ENCODE measurements at places on chromosomes 13 and 19.

GRCh38 chr19:45601115-45601514 lies 897 bp downstream of the GPR4 start:
- no peak for DNase-seq

DNA sequence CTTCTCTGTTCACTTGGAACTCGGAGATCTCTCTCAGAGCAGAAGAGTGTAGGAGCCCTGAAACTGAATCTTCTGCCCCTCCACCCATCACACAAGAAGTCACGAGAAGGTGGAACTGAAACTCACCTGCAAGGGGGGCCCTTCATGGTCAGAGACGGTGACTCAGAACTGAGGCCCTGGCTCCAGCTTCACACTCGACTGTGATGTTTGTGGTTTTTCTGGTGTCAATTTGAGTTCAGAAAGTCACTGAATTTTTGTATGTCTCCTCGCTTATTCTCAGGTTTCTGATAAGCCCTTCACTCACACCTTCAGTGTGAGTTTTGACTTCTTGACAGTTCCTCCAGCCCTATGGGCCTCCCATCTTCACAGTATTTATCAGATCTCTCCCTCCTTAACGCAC lies 23.1 kb downstream of the SIGLEC5 start:
- no peak for DNase-seq

GRCh38 chr19:43755256-43755801 lies 567 bp upstream of the SMG9 start:
- peak; percentile 62 for DNase-seq

DNA sequence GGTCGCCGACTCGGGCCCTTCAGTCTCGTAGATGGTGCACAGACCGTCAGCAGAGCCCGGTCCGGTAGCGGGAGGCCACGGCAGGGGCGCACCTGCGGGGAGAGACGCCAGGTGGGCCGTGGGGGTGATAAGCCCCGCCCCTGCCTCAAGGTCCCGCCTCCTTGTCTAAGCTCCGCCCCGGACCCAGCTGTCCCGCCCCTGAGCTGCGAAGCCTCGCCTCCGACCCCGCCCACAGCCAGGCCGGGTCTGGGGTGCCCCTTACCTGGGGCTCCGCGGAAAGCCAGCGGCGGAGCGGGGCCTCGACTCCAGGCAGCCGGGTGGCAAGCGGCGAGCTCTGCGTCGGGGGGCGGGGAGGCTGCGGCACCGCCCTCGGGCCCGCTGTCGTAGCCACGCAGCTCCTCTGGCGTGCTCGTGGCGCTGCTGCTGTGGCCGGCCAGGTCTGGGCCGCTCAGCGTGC lies 4.7 kb downstream of the PRR36 start:
- DNase-seq, result peak; percentile 85

DNA sequence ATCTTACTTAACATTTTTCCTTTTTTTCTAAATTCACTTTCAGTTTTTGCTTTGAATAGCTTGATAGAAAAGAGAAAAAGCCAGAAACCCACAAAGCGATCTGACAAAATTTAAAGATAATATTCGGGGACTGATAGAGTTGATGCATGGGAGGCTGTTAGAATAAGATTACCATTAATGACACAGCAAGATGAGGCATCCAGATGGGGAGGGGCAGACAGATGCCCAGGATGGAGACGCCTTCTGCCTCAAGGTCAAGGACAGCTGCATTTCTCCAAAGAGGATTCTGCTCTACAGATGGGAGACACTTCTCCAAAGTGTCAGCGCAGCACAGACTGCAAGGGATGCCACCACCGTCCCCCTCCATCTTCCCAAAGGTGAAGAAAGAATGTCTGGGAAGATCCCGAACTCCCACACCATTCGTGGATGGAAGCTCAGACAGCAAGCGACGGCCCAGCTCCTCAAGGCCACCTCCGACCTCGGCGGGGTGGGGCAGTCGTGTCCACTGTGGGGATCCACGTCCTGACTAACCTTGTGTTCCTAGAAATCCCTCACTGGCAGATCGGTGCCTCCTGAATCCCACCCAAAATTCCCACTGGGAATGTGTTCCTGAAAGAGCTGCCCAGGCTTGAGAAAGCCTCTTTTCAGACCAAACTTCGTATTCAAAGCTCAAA lies 32.9 kb downstream of the NAXD start:
- DNase-seq, result no peak

DNA sequence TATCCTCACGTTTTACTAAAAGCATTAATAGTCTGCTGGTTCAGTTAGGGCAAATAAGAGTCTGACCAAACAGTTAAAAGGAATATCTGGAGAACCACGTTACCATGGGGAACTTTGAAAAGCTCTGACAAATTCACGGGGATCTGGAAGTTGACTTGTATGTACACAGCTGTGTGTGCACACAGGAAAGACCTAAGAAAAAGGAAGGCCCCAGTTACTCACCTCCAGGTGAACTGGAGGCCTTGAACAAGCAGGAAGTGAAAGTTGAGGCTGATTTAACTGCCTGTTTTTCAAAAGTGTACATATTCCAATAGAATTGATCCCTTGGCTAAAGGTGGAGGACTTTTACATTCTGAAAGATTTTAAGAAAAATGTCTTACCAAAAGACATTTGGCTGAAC lies 1891.6 kb upstream of the PCDH20 start:
- DNase-seq, result no peak

- no peak for DNase-seq
These were observed 19.2 kb downstream of the SLC27A1 start for GRCh38 chr19:17489392-17490030.

DNA sequence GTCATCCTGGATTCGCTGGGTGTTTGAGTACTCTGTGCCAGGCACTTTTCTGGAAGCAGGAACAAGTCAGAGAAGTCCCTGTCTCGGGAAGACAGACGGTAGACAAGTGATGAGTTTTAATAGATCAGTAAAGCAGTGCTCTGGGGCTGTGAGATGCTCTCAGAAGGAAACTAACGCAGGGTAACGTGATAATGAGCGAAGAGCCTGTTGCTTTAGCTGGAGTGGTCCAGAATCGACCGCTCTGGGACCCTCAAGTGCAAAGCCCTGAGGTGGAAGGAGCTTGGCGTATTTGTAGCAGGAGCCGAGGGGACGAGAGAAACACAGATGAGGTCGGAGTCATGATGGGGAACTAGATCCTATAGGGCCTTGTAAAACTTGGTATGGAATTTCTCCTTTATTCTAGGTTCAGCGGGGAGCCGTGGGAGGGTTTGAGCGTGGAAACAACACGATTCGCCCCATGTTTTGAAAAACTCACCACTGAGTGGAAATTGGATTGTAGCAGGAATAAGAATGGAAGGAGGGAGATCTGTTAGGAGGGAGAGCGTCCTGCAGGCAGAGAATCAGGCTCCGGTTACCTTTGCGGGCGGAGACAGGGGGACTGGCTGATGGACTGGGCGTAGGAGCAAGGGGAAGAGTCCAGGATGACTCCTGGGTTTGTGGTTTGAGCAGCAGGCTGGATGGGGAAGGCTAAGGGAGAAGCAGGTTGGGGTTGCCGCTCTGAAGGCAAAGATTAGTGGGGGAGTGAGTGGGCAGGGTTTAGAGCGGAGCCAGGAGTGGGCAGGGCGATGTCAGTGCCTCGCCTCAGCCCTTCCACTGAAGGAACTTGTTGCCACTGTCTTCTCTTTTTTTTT lies 763 bp downstream of the POLD1 start:
- no peak for DNase-seq

- DNase-seq, result no peak
These were observed 2.6 kb upstream of the EPN1 start for GRCh38 chr19:55672418-55672817.

- DNase-seq, result no peak
These were observed 1.4 kb upstream of the PLIN4 start for GRCh38 chr19:4519521-4520277.

GRCh38 chr19:45424191-45425058 lies 708 bp upstream of the ERCC1 start:
- peak; percentile 60 for DNase-seq

- no peak for DNase-seq
These were observed 1479.9 kb upstream of the PRR20A start for GRCh38 chr13:55660851-55661250.

GRCh38 chr13:102940143-102940542 lies 94.3 kb downstream of the ERCC5 start:
- DNase-seq, result peak; percentile 51

DNA sequence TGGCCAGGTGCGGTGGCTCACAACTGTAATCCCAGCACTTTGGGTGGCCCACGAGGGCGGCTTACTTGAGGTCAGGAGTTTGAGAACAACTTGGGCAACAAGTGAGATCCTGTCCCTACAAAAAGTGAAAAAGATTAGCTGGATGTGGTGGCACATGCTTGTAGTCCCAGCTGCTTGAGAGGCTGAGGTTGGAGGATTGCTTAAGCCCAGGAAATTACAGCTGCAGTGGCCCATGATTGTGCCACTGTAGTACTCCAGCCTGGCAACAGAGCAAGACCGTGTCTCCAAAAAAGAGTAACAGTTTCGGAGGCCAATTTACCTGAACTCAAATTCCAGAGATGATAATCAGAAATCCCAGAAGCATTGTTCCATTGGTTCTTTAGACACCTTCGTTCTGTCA lies 4.4 kb downstream of the ZNF473 start:
- no peak for DNase-seq

GRCh38 chr13:35804901-35805300 lies 326.3 kb downstream of the DCLK1 start:
- DNase-seq, result no peak

- DNase-seq, result no peak
These were observed 1.6 kb upstream of the KLK10 start for GRCh38 chr19:51020988-51021651.

DNA sequence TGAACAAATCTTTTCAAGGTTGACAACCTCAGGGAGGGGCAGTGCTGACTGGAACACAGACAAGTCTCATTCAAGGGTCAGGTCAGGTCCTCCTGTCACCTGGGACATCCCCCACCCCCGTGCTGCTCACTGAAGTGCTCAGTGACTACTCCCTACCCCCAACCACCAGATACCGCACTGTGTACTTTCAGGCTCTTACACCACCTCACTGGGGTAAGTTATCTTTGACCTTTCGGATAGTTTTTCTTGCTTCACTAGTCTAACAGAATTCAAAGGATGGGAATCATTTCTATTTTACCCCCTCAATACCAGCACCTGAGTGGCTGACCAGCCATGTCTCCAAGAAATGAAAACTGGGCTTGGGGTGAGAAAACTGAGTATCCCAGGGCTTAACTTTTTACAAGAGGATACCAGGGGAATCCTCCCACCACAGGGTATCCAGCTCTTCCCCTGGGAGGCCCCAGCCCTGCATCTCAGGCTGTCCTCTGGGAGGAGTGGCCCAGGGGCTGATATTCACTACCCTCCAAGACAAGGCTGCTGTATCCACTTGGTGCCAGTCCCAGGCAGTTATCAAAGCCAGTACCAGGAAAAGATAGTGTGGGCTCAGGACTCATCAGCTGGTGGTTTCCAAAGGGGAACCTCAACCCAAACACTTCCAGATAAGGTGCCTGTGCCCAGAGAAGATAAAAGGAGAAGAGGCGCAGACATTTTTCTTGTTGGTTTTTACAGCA lies 2.1 kb downstream of the ZNF563 start:
- peak; percentile 13 for DNase-seq

DNA sequence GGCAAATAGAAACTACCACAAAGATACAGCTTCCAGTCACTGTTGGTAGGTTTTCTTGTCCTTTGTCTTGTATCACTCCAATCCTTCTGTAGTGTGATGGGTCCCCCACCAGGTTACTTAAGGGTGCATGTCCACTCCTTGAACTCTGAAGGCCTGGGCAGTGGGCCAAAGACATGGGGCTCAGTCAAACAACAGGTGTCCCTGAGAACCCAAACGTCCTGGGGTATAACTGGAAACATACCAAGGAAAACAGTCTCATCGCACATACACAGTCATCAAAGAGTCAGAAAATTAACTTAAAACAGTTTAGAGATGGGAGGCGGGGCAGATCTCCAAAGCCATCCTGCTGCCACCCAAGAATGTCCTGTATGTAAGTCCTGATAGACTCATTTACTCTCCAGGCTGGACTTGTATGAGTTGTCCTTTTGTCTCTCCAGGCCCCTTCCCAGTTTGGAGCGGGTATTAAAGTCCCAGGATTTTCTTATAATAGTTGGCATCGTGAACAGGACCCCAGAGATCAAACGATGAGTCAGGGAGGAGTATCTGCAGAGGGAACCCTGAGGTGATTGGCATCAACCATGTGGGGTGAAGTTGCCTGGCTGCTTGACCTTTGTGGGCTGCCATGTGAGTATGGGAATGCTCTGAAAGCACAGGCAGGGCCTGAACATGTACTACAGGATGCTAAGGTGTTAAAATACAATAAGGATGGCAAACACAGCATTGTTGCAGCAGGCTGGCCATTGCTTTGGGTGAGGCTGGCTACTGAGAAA lies 613.2 kb upstream of the KLF12 start:
- no peak for DNase-seq

GRCh38 chr13:100106705-100107104 lies 17.8 kb downstream of the PCCA start:
- no peak for DNase-seq

All from WTC11 (cell line).